CD4-positive, alpha-beta memory T cell (primary cell): ENCODE measurements at places on chromosomes 1 and 21. TPM values are rescaled to one million over a fixed set of nuclear protein-coding genes. Genes with fewer than 3 reads are reported as not detected.

Gene AGMAT
- 3.3 TPM for total RNA-seq

Gene SORT1
- total RNA-seq = 0.69 TPM

DNA sequence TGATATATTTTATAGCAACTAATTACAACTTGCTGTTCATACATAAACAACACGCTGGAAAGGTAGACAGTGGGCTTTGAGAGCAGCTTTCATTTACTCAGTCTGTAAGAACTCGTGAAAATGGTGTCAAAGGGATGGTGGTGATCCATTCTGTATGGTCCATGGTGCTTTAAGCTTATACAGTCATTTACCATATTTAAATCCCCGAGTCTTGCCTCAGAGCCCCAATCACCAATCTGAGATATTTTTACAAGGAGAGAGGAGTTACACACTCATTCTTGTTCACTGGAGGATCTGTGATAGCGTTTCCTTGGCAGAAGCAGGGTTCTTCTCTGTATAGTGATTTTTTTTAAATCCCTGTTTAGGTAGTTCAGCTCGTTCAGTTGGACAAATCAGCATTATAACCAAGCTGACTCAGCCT is 694.6 kb downstream of the USP25 start:
- no peak overlapping the region for H3K4me3 ChIP-seq
- no peaks in the 10 kb centered on the region for H3K4me1 ChIP-seq
- no peak overlapping the region for H3K27ac ChIP-seq
- H3K36me3 ChIP-seq = no peaks in the 10 kb centered on the region

Gene TMEM269
- 0.36 TPM for total RNA-seq

DNA sequence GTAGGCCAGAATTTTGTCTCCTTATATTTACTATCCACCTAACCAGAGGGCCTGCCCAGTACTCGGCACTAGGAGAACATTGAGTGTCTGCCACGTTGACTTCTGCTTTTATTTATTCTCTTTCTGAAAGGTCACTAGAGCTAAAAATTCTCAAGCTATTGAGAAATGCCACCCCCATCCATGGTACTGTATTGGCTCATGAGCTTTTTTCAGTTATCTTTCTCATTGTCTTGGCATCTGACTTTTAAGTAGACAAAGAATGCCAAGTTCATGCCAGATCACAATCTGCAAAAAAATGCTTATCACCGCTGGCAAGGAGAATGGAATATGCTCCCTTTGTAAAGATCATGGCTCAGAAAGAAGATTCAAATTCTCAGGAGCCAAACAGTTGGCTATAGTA is 49.8 kb upstream of the MROH9 start:
- no peaks in the 10 kb centered on the region for H3K36me3 ChIP-seq
- no peak for DNase-seq
- no peak overlapping the region for H3K4me3 ChIP-seq
- no peak overlapping the region for H3K27ac ChIP-seq
- no peaks in the 10 kb centered on the region for H3K27me3 ChIP-seq
